Stimulated activated naive B cell treated with anti-CD40 and anti-IgM and Interleukin-4, amounts not matched to agents 10 μg/mL and 1 μg/mL and 100 μg/mL, for 72 hours (primary cell): ENCODE measurements at places on chromosomes 1 and 21.

GRCh38 chr21:33032434-33033047, 6.8 kb downstream of the OLIG2 start:
- DNase-seq: no peak

GRCh38 chr1:2320006-2320405, 71.3 kb downstream of the MORN1 start:
- no peak for DNase-seq

DNA sequence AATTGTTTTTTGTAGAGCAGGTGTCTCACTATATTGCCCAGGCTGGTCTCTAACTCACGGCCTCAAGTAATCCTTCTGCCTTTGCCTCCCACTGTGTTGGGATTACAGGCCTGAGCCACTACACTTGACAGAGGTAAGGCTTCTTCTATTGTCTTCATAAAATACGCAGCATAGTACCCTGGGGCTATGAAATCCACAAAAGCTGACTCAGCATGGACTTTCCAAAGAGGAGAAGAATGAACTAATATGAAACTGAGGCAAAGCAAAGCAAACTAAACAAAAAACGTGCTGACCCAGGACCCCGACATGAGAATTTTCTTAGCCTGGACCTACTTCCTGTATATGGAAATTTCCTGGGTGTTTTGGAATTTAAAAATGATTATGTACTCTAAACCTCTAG, 18.5 kb upstream of the ATP13A2 start:
- DNase-seq: no peak

DNA sequence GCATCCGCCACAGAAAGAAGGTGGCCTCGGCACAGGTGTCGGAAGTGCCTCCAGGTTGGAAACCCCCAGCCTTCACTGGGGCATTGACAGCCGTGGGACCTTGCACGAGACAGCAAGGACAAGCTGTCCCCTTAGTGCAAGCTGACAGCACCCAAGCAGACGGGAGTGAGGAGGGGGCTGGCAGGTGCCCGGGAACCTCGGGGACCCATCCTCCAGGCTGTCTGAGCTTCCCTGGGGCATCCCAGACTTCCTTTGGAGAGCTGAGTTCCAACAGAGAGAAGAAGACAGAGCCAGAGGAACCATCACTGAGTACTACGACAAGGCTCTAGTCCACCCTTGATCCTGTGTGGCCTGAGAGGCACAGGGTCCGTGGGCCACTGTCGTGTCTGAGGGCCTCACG, 100.6 kb upstream of the RAB4A start:
- DNase-seq: no peak

- DNase-seq: no peak
Observed at GRCh38 chr21:27062443-27062842, 95.6 kb upstream of the ADAMTS5 start.

DNA sequence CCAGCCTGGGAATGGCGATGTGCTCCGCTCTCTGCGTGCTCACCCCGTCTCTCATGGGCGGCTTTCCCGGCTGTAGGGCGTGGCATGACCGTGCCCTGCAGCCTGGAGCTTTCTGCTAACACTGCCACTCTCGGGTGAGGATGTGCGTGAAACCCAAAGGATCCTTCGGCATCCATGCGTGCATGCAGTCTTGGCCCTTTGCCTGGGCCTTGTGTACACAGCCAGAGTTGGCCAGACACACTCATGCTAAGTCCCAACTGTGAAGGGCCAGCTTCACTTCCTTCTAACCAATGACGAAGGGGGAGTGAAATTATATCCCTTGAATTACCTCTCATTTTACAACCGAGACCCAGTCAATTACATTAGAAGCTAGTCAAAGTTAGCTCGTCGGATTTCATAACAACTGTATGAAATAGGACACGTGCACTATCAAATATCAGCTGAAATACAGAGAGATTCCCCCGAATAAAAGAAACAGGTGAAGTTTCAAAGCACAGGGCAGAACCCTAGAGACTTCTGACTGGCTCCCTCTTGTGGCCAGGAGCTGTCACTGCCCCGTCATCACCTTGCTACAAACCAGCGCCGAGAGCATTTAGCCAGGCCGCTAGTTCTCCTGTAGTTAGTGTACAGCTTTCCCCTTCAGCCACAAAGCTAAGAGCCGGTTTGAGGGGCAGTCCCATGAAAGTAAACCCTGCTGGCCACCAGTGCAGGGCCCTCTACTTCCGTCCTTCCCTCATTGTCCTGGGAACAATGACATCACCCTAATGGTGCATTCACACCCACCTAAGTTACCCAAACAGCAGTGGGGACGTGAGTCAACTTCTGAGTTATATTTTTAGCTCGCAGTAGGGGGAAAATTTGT, 63.4 kb upstream of the COA6 start:
- DNase-seq: peak; percentile 43

GRCh38 chr1:245751726-245752470, 597.1 kb downstream of the KIF26B start:
- no peak for DNase-seq
